NCI-H2029 (cell line): ENCODE measurements at places on chromosomes 11 and 22.
A peak's percentile ranks its signal among the peaks of the same experiment; 100 is the strongest.

DNA sequence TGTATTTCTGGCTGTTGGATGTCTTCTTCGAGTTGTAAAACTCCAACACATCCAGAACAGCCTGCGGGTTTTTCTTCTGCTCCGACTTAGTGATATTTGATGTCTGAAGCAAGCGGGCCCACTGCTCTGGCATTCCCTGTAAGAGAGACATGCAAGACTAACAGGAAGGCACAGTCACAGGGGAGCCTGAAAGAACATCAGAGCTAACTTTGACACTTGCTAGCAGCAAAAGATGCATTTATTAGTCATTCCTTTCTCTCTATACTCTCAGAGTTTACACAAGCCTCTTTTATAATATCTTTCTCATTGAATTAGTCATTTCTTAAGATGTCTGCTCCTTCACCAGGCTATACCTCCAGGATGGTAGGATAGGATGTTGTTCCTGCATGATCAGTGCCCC lies 77.8 kb upstream of the GDPD4 start:
- DNase-seq = no peak

- DNase-seq = peak; percentile 70
These were observed 31.8 kb downstream of the BID start for GRCh38 chr22:17742527-17742902.

- no peak for DNase-seq
These were observed 253.1 kb upstream of the B3GAT1 start for GRCh38 chr11:134665188-134665535.

- DNase-seq = no peak
These were observed 4.9 kb upstream of the SCN3B start for GRCh38 chr11:123659311-123659710.

GRCh38 chr11:6481924-6482275 lies 599 bp downstream of the TIMM10B start:
- DNase-seq = no peak

GRCh38 chr11:79691445-79691844 lies 250.6 kb upstream of the TENM4 start:
- DNase-seq = peak; percentile 15

GRCh38 chr22:38353701-38354100 lies 36.5 kb upstream of the CSNK1E start:
- DNase-seq = no peak

GRCh38 chr22:50002791-50003190 lies 9.8 kb downstream of the IL17REL start:
- DNase-seq = no peak

GRCh38 chr11:130840679-130841078 lies 75.6 kb downstream of the SNX19 start:
- no peak for DNase-seq

GRCh38 chr11:62449451-62449851 lies 30.6 kb downstream of the SCGB1A1 start:
- DNase-seq = peak; percentile 47

DNA sequence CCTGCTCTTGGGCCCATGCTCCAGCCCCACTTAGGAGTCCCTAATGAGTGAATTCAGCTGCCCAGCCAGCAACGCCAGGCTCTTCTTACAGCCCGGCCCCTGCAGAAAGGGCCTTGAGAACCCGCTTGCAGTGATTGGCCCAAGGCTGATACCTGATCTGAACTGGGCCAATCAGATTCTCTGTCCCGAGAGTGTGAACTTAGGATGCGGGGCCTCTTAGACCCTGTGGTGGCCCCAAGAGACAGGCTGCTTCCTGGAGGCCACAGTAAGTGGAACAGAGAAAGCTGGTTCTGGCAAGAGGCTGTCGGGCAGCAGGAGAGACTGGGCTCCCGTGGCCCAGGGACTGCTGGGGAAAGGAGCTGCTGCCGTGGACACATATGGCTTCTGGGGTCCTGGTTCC lies 11.5 kb downstream of the VSTM5 start:
- DNase-seq = no peak

GRCh38 chr22:37330200-37331033 lies 48.1 kb downstream of the CYTH4 start:
- peak; percentile 26 for DNase-seq

DNA sequence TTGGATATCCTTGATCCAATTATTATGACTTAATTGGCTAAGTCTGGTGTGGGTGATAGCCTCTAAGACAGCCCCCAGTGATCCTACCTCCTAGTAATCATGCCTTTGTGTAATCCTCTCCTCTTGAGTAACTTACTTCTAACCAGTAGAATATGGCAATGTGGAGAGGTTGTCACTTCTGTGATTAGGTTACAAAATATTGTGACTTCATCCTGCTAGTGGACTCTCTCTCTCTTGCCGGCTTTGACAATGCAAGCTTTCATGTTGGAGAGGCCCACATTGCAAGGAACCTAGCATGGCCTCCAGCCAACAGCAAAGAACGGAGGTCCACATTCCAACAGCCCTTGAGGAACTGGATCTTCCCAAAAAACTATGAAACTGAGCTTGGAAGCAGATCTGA lies 19.5 kb downstream of the YPEL4 start:
- DNase-seq = no peak

GRCh38 chr11:57873196-57873911 lies 111.8 kb downstream of the CTNND1 start:
- no peak for DNase-seq

- DNase-seq = no peak
These were observed 1.1 kb upstream of the PRG2 start for GRCh38 chr11:57391539-57391938.
